NCI-H1092 treated with DMSO at 0.1 percent for 48 hours (cell line): ENCODE measurements at places on chromosomes 1 and 21.

- DNase-seq: no peak
Observed at GRCh38 chr1:240701412-240701811, 89.5 kb upstream of the GREM2 start.

- DNase-seq: no peak
Observed at GRCh38 chr1:90223401-90223800, 228.5 kb downstream of the ZNF326 start.

DNA sequence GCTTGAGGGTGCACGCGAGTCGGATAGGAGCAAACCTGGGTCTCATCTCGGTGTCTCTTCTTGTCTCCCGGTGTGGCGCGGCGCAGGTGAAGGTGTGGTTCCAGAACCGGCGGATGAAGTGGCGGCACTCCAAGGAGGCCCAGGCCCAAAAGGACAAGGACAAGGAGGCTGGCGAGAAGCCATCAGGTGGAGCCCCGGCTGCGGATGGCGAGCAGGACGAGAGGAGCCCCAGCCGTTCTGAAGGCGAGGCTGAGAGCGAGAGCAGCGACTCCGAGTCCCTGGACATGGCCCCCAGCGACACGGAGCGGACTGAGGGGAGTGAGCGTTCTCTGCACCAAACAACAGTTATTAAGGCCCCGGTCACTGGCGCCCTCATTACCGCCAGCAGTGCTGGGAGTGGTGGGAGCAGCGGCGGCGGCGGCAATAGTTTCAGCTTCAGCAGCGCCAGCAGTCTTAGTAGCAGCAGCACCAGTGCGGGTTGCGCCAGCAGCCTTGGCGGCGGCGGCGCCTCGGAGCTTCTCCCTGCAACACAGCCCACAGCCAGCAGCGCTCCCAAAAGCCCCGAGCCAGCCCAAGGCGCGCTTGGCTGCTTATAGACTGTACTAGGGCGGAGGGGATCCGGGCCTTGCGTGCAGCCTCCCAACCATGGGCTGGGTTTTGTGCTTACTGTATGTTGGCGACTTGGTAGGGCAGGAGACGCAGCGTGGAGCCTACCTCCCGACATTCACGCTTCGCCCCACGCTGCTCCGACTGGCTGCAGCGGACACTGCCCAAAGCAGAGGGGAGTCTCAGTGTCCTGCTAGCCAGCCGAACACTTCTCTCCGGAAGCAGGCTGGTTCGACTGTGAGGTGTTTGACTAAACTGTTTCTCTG is 5.1 kb downstream of the HLX start:
- DNase-seq: no peak

DNA sequence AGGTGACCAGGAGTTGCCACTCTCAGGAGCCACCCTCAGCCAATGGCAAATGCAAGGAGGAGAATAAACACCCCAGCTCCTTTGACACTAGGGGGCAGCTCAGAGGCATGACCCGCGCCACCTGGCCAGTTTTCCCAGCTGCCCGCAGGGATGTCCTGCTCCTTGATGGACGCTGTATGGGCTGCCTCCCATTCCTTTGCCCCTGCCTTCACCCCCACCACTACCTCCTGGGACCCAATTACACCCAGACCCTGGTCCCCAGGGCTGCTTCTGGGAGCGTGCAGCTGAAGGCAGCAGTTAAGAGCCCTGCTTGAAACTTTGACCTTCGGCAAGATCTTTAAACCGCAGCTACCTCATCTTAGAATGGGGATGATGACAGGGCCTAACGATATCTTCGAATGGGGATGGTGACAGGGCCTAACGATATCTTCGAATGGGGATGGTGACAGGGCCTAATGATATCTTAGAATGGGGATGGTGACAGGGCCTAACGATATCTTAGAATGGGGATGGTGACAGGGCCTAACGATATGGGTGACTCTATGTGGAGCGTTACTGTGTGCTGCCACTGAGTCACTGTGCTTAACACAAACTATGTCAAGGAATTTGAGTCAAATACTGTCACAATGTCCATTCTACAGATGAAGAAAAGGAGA is 163.0 kb upstream of the KAZN start:
- no peak for DNase-seq

DNA sequence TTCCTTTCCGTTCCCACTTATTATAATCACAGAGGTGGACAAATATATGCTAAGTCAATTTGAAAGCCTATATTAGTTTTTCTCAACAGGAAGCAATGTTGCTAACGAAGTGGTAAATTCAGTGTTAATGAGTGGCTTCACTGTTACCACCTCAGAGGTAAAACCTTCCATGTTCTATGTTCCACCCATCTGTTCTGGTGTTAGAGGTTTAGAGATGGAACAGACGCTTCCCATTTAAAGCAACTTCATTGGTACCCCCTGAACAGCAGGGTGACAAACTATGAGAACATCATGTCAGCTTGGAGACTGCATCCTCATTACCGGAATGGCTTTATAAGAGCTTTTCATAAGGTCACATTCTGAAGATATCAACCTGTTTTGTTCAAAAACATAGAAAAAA is 77.9 kb downstream of the ZNF644 start:
- DNase-seq: no peak

GRCh38 chr21:17491716-17492414 is 21.0 kb upstream of the CXADR start:
- no peak for DNase-seq

- no peak for DNase-seq
Observed at GRCh38 chr1:26127235-26128163, 15.9 kb downstream of the PDIK1L start.

- no peak for DNase-seq
Observed at GRCh38 chr1:41286486-41286885, 44.4 kb upstream of the SCMH1 start.

- DNase-seq: peak; percentile 75
Observed at GRCh38 chr1:231866392-231867331, 240.1 kb downstream of the DISC1 start.
